ENCODE measurements at places on chromosomes 6 and 20.

GRCh38 chr6:10854922-10855632 is 16.7 kb upstream of the MAK start:
- no peak for DNase-seq

GRCh38 chr6:47007657-47008396 is 34.3 kb downstream of the ADGRF1 start:
- DNase-seq = no peak

DNA sequence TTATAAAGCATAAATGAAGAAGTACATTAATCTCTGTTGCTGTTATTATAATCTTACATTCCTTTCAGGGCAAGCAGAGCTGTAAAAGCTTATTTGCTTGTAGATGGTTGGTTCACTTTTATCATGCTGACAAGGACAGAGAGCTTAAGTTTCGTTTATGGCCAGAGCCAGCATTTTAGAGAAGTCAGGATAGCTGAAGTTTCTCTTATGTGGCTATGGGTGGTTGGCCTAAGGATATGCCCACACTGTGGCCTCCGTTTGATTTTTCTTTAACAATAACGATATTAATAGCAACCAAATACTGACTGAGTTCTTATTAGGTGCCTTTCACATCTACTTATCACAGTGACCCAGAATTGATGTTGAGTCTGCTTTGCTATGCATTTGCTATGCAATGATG is 78.5 kb downstream of the FARS2 start:
- DNase-seq = no peak

DNA sequence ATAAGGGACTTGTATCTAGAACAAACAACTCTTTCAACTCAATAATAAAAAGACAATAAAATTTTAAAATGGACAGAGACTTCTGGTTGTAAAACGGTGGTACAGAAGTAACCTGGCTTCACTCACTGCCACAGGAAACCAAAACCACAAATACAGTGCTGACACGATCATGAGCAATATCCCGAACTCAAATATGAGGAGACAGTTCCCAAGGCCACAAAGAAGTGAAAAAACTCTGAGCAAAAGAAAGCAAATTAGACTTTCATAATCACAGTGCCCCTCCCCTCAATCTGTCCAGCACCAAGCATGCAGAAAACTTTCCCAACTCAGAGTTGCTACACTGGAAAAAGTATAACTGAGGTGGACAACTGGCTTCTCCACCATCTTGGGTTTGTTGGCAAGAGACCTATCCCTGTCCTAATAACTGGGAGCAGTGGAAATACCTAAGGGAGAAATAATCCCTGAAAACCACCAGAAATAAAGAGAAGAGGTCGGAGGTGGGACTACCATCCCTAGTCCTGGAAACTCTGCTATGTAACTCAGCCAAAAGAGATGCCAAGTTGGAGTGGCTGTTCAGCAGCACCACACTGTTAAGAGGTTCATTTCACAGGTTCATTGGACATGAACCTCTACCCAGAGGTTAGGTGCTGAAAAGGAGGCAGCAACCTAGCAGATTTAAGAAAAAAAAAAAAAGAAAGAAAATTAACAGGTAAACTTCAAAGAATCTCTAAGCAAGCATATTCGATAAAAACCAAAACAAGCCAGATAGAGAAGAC is 55.5 kb downstream of the REV3L start:
- DNase-seq = no peak

GRCh38 chr6:9539231-9539755 is 875.6 kb downstream of the TFAP2A start:
- DNase-seq = no peak

DNA sequence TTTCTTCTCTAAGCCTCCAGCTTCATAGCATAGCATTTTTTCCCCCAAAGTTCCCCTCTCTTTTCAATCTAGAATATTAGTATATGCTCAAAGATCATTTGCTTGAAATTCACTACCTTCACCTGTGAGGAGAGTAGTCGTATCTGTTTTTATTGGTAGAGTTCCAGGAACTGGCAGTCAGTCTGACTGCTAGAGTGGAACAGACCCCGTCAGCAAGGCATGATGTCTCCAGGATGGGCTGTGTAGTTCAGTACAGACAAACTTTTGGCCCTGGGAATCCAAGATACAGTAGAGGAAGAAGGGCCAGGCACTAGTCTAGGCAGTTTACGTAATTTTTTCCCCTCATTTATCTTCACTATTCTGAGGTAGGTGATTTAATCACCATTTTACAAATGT is 29.1 kb downstream of the RALY start:
- DNase-seq = no peak

DNA sequence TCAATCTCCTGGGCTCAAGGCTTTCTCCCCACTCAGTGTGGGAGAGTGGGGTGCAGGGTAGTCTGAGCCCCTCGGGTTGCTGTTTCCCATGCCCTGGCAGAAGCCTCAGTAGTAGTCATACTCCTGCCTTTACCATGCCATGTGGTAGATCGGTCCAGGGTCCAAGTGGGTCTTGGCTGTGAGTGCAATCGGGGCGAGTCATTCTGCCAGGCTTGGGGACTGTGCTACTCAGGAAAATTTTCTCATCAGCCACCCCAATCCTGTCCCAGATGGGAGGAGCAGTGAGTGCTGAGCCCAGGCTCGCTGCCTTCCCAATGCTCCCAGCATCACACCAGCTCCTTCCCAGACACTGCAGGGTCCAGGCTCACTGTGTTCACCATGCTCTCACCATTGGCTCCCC is 10.7 kb upstream of the RAET1L start:
- DNase-seq = no peak
